ENCODE measurements at places on chromosomes 12 and 14.

DNA sequence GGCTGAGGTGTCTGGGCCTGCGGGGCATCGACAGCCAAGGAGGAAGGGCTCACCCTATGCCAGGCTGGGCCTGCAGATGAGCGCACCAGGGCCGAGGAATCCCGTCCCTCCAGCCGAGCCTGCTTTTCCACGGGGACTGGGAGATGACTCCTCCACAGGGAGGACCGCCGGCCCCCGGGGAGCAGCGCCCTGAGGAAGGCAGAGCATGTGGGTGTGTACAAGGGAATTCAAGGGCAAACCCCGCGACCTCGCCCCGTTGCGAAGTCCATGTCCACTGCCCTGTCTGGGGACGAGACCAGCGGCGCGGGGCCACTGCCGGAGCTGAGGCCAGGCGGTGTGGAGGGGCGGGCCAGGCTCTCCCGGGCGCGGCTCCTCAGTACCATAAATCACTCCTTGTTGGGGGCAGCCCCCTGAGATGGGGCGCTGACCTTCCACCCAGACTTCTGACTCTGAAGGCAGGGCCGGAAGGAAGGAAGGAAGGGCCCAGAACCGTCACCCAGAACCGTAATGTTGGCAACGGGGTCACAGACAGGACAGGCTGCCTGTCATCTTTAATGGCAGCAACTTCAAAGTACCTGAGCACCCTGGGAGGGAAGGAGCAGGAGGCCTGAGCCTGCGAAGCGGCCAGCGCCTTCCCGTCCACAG lies 52.5 kb downstream of the RNF34 start:
- DNase-seq = no peak

DNA sequence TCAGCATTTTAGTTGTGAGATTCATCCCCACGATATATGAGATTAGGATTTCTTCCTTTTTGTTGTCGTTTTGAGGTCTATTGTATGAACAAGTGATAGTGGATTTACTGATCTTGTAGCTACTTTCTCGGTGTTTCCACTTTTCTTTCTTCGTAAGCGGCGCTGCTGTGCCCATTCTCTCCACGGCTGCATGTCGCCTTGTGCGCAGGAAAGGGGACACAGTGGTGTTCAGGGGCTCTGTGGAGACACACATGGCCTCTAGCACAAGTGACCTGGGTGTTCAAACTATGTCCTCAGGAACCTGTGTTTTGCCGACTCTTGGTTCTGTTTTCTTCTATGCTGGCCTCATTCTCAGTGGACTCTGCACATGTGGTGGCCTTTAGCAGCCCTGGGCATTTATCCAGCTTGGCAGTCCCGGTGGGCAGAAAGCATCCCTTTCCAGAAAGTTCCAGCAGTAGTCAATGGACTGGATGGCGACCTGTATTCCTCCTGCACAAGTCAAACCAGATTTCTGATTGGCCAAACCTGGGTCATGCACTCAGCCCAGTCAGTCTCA lies 18.7 kb downstream of the CKAP4 start:
- no peak for DNase-seq

DNA sequence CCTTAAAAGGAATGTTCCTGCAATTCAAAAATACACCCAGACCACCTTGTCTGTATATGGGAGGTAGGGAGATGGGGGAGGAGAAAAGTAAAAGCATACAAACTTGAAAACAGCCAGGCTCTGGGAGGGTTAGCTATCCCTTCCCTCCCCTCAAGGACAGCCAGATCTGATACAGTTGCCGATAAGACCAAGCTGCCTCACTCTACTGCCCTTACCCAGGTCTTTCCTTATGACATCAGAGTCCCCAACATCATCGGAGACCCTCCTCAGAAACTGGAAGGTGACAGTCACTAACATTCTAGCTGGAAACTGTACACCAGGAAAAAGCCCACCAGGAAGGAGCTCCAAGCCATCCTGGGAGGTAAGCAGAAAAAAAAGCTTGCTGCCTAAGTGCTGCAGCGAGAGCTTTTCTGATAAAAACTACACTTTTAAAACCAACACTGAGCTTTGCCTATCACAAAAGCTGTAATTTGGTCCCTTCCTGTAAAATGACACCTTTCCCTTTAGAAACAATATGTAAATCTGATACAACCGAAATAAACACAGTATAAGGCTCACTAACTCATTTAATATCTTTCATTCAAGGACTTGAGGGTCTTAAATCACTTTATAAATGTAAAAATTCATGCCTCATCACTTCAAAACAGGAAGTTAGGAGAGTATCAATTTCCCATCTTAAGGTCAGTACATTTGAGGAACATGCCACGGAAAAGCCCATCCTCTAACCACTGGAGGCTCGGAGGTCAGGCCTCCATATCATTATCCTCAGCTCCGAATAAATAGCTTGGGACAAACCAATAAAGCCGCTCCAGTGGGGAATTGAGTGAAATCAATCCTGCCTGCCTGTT lies 20.4 kb upstream of the PLEKHH1 start:
- no peak for DNase-seq

GRCh38 chr12:1720494-1720893 lies 29.6 kb downstream of the ADIPOR2 start:
- DNase-seq = no peak

DNA sequence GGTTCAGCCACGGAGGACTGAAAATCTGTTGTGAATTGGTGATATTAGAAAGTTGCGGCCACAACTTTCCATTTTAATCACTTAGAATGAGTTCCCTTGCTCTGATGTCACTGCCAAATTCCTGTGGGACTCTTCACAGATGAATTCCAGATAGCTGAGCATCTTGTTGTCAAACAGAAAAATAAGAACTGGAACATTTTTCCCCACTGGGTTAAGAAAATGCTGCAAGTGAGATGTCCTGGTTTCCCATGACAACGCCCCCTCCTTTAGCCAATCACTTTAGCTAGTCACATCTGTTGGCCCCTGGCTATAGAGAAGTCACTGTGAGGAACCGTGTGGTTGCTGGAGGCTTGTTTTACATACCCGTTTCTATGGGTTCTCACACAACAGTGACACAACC lies 135.9 kb downstream of the KTN1 start:
- no peak for DNase-seq

Measured in DMS79 treated with DMSO at 0.1 percent for 48 hours (cell line).